ENCODE measurements at places on chromosomes 11 and 22.

DNA sequence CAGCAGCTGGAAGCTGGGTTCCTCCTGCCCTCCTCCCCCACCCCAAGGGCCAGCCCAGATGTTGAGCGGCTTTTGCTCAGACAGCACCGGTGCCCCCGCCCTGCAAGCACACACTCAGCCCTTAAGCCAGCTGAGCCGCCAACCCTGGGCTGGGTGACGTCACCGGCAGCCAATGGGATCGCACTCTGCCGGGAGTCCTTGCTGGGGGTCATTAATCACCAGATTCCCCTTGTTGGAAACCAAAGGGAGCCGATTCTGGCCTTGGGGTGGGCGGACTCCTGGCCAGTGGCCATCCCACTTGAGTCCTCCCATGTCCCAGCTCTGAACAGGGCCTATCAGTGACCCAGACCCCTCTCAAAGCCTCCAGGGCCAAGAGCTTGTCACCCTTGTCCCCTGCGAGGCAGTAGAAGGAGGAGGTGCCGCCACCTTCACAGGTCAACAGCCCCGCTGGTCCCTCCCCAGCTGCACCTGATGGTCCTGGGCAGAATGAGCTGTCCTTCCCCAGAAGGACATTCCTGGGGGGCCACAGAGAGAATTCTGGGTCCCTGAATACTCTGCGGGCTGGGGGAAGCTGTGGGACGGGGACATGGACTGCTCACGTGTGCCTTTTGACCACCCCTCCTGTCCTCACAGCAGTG, 7.4 kb downstream of the DUSP8 start:
- DNase-seq, result no peak

- DNase-seq, result no peak
Observed at GRCh38 chr11:68659158-68659921, 25.0 kb upstream of the GAL start.

DNA sequence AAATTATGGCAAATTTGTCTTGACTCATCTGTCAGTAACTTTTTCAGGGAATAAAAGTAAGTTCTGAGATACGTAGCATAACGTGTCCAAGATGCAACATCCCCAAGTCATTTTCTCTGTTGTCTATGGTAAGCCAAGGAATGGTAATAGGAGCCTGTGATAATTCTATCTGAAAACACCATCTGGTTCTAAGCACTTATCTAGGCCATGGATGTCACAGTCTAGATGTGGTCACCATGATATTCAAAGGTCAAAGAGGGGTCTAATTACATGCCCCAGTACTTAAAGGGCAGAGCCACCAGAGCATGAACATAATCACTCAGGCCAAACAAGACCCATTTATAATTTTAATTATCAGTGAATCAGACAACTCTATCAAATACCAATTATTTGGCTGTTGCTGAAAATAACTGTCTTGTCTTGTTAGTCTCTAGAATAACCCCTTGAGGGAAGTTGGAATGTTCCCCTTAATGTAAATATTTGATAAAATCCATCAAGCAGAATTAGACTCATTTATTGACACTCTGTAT, 225.1 kb upstream of the MPPED2 start:
- DNase-seq, result no peak

GRCh38 chr11:44464741-44465140, 100.7 kb upstream of the CD82 start:
- DNase-seq, result no peak

DNA sequence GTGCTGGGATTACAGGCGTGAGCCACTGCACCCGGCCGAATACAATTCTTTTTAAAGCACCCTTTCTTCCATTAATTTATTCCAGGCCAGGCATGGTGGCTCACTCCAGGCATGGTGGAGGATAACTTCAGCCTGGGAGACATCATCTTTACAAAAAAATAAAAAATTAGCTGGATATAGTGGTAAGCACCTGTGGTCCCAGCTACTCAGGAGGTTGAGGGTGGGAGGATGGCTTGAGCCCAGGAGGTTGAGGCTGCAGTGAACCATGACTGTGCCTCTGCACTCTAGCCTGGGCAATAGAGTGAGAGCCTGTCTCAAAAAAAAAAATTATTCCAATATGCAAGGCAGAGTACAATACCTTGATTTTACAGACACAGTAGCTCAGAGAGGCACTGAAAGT, 11.4 kb downstream of the TAGLN start:
- DNase-seq, result no peak

DNA sequence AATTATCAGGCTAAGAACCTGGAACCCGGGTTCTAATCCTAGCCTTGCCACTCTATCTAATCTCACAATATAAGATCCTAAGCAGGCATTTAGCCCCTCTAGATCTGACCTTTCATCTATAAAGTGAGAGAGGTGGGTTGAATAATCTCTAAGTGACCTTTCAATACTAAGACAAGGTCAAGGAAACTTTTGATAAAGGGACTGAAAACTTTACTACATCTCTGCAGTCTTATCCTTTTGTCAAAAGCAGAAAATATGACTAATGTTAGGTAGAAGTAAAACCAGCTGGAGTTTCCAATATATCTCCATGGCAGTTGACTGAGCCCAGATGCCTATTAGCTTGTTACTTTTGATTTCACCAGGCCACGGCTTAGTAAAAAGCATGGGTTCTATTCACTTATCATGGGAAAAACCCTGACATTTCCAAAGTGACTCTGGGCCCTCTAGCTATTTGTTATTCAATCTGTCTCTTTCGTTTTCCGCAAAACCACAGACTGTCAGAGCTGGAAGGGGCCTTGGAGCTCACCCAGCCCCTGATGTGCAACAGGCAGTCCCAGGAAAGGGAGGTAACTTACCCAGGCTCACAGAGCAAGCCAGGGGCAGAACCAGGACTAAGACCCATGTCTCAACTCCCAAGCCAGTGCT, 75.8 kb downstream of the RAB30 start:
- no peak for DNase-seq

- DNase-seq, result no peak
Observed at GRCh38 chr11:65398362-65398910, 12.0 kb downstream of the FRMD8 start.

GRCh38 chr11:129286813-129287212, 88.8 kb upstream of the BARX2 start:
- peak; percentile 98 for DNase-seq

- DNase-seq, result no peak
Observed at GRCh38 chr22:26534874-26535602, 22.8 kb upstream of the TFIP11 start.

DNA sequence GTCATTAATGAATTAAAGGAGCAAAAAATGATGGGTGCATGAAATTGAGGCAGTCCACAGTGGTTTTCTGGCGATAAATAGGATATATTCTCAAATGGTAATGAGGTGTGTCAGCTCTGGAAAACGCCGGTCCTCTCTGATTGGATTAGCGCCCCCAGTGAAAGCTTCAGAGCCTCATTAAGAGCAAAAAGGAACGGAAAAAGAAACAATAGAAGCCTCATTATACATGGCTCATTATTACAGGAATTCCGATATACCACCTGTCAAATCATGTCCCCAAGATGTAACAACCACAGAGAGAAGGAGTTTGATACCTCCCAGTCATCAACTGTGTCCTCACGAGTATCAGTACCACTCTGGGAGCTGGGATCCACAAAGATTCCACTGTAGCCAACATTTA, 175.7 kb upstream of the PITPNB start:
- DNase-seq, result no peak

- DNase-seq, result no peak
Observed at GRCh38 chr22:40480996-40481395, 110.6 kb downstream of the SGSM3 start.

All from NCI-H526 (cell line).